ENCODE measurements at places on chromosomes 4 and X. TPM values are rescaled to one million over a fixed set of nuclear protein-coding genes. Genes with fewer than 3 reads are reported as not detected.

DNA sequence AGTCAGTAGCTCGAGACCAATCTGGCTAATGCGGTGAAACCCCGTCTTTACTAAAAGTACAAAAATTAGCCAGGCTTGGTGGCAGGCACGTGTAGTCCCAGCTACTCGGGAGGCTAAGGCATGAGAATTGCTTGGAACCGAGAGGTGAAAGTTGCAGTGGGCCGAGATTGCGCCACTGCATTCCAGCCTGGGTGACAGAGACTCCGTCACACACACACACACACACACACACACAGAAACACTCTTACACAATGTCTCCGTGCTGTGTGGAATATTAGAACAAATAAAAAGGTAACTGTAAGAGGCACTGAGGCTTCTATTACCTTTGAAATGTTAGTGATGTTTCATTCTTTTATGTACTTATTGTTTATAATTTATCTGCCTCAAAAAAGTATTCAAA, 326.6 kb downstream of the GPAT3 start:
- no peak for DNase-seq

- DNase-seq = no peak
These were observed 249.6 kb downstream of the OPHN1 start for GRCh38 chrX:68183612-68184214.

DNA sequence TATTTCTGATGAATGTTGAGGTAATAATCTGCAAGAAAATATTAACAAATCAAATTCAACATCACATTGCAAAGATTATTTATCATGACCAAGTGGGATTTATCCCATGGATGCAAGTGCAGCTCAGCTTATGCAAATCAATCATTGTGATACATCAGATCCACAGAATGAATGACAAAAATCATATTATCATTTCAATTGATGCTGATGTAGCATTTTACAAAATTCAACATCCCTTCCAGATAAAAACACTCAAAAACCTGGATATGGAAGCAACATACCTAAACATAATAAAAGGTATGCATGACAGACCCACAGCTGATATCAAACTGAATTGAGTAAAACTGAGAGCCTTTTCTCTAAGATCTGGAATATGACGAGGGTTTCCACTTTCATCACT, 1915.4 kb downstream of the ARAP2 start:
- no peak for DNase-seq

DNA sequence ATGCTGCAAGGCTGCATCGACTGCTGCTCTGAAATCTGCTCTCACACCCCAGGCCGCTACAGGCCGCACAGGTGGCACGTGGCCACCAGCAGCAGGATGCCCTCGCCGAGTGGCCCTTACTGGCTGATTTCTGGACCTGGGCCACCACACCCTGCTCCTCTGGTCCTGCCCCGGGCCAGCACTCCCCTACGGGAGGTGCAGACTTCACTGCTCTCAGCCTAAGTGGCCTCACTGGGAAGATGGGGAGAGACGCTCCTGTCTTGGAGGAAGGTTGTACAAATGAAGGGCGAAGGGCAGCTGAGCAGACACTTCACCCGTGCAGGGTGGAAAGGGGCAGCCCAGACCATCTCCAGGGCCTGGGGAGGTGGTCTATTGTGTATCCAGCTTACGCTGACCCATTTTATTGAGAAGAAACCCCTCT, 72.5 kb downstream of the ACOX3 start:
- DNase-seq = no peak

The MAOB gene
- 0.19 TPM for polyA plus RNA-seq

The CSTF2 gene
- 10.2 TPM for polyA plus RNA-seq

All from immature natural killer cell (primary cell).